Dermis microvascular lymphatic vessel endothelial cell (primary cell): ENCODE measurements at places on chromosomes 13 and 19. TPM values are rescaled to one million over a fixed set of nuclear protein-coding genes. Genes with fewer than 3 reads are reported as not detected.
A peak's percentile ranks its signal among the peaks of the same experiment; 100 is the strongest.

- no peak for DNase-seq
These were observed 188.2 kb downstream of the KCNRG start for GRCh38 chr13:50203256-50203941.

- DNase-seq, result peak; percentile 53
These were observed 1.0 kb downstream of the FSTL3 start for GRCh38 chr19:677201-677600.

GRCh38 chr13:84994582-84994981, 804.6 kb downstream of the SLITRK6 start:
- DNase-seq, result no peak

DNA sequence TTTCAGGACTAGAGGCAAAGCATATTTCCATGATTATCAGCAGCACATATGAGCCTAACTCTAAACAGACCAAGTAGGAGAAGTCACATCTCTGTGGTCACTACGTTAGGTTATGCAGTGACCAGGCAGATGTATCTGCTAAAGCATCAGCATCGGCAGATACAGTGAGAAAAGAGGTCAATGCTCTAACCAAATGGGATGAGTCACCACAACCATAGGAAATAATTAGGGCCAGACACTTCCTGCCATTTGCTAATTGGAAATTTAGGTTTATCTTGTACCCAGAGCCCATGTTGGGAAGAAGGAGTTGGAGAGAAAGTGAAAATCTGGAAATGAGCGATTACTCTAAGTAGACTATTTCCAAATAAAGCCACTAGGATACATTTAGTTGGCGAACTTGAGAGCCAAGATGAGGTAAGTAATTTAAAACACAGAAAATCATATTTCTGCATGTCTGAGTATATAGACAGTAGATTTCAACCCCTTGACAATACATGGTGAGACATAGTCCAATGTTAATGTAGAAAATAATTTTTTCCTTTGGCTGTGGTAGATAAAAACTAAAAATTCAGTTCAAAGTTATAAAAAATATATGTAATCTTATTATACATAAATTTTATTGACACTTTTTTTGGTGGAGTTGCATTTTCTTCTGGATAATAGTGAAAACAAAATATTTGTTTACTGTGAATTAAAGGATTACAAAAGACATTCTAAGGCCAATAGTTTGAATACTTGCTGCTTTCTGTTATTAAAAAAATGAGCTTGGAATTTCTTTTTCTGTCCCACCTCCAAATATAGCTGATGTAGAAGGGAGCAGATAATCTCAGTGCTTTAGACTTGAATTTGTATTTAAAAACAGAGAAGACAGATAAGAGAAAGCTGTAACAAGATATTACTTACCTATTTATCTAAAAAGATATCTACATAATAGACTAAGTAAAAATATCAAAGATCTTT, 104.4 kb upstream of the CSNK1A1L start:
- no peak for DNase-seq

GRCh38 chr13:27869436-27870095, 50.2 kb upstream of the PDX1 start:
- DNase-seq, result no peak

- peak; percentile 58 for DNase-seq
These were observed at the start of gene ATP1A3 for GRCh38 chr19:41993612-41994483. Gene ATP1A3 (minus strand): TSS chr19:41994230. CDS start chr19:41994076, 154 bp downstream.

The TMIGD2 gene
- total RNA-seq, result not detected in 2 replicates

The GPR12 gene
- not detected in 2 replicates for total RNA-seq

The CEACAM21 gene
- 10.8 and 17.7 TPM in 2 replicates for total RNA-seq

The ICAM3 gene
- 6.2 and 8.7 TPM in 2 replicates for total RNA-seq

The ILF3 gene
- 94.7 and 98.0 TPM in 2 replicates for total RNA-seq
